ENCODE measurements at places on chromosomes 2 and 18.

GRCh38 chr18:59846814-59847490, 52.8 kb upstream of the PMAIP1 start:
- DNase-seq = no peak

GRCh38 chr2:46413111-46413510, 66.3 kb upstream of the TMEM247 start:
- DNase-seq = no peak

GRCh38 chr2:168470320-168471162, 14.5 kb downstream of the CERS6 start:
- no peak for DNase-seq

DNA sequence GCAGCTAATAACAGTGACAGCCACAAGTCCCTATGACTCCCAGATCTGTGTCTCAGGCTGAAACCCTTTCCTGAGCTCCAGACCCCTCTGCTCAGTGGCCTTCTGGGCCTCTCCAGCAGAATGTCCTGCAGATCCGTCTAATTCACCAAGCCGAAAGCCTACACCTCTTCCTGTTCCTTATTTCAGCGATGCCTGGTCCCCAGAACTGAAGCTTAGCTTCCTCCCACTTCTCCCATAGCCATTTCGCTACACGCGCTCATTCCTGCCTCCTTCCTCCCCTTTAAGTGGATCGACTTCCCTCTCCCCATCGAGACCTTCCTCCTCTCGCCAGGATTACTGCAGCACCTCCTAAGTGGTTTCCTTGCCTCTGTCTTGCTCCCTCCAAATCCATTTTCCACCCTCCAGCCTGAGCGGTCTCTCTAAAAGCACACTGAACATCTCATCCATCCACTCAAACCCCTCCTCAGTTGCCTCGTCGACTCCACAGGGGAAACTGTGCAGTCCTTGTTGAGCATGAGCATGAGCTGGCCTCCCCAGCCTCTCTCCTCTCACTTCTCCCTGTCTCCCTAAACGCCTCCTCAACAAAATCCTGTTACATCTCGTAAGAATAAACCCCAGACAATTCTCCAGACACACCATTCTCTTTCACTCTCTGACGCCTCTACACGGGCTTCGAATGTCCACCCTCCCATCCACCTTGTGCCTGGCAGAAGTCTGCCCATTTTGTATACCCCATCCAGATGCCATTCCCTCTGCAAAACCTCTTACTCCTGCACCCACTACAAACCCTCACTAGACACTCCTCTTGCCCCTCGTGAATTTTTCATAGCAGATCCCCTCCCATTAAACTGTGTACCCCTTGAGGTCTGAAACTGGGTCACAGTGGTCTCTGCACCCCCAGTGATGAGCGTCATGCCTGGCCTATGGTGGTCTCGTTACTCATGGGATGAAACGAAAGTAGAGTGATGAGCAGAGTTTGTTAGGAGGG, 232.6 kb downstream of the ATAD2B start:
- no peak for DNase-seq

DNA sequence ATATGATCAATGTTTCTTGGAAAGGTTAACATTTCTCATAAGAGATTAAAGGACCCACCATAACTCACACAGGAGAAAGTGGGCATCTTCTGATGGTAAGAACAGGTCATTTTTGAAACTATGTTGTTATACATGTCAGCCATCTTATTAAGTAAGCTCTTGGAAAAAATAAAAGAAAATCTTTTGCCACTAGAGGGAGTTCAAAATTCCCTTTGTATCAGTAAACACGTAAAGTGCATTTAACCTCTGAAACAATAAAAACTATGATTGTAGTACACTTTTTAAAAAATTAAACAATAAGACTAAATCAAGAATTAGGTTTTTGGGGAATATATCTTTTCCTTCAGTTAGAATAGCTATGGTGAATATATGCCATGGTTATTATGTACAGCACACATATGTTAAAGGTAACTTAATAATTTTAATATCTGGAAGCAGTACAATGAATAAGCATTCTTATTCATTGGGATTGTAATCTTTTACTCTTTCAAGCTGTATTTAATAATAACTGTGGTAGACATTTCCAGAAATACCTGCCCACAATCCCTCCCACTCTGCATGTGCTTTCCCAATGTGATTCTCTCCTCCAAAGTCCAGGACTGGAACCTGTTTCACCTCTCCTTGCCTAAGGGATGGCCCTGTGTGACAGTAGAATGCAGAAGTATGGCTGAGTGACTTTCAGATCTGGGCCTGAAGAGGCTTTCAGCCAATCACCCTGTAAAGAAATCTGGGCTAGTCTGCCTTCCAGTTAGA, 64.2 kb downstream of the RBMS1 start:
- no peak for DNase-seq

DNA sequence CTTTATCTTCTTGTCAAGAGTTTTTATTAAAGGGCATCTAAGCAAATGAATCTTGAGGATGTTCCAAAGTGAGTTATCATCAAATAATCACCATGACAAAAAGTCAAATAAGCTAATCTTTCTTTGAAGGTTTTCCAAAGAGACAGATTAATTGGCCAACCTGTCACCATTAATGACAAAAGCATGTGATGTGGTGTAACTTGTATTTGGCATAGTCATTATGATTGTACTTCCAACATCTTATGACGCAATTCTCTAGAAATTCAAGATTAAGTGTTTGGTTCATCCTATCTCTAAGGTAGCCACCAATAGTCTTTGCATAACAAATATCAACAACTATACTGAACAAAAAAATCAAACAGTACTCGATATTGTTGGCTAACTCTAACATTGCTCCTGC, 28.6 kb downstream of the RBMS1 start:
- no peak for DNase-seq

GRCh38 chr2:98086491-98087446, at the start of gene VWA3B:
Gene VWA3B (plus strand): TSS chr2:98087167. CDS start chr2:98093093, 5,926 bp downstream.
- DNase-seq = peak; percentile 17

GRCh38 chr2:239269173-239269885, 131.5 kb downstream of the HDAC4 start:
- DNase-seq = no peak

GRCh38 chr2:174560737-174561136, 36.9 kb downstream of the WIPF1 start:
- no peak for DNase-seq

GRCh38 chr2:20677301-20678085, 10.5 kb downstream of the GDF7 start:
- DNase-seq = no peak

GRCh38 chr18:74745633-74746403, 148.1 kb downstream of the ZNF407 start:
- DNase-seq = no peak

- DNase-seq = no peak
Measured at GRCh38 chr2:113370030-113370429, 67.5 kb upstream of the ZNG1B start.

- DNase-seq = peak; percentile 41
Measured at GRCh38 chr2:105329561-105330495, at the start of gene TGFBRAP1. Gene TGFBRAP1 (minus strand): TSS chr2:105329735. CDS start chr2:105308301, 21,434 bp downstream.

GRCh38 chr2:63050334-63051041, at the start of gene OTX1:
Gene OTX1 (plus strand): TSS chr2:63050830. CDS start chr2:63052991, 2,161 bp downstream.
- no peak for DNase-seq

DNA sequence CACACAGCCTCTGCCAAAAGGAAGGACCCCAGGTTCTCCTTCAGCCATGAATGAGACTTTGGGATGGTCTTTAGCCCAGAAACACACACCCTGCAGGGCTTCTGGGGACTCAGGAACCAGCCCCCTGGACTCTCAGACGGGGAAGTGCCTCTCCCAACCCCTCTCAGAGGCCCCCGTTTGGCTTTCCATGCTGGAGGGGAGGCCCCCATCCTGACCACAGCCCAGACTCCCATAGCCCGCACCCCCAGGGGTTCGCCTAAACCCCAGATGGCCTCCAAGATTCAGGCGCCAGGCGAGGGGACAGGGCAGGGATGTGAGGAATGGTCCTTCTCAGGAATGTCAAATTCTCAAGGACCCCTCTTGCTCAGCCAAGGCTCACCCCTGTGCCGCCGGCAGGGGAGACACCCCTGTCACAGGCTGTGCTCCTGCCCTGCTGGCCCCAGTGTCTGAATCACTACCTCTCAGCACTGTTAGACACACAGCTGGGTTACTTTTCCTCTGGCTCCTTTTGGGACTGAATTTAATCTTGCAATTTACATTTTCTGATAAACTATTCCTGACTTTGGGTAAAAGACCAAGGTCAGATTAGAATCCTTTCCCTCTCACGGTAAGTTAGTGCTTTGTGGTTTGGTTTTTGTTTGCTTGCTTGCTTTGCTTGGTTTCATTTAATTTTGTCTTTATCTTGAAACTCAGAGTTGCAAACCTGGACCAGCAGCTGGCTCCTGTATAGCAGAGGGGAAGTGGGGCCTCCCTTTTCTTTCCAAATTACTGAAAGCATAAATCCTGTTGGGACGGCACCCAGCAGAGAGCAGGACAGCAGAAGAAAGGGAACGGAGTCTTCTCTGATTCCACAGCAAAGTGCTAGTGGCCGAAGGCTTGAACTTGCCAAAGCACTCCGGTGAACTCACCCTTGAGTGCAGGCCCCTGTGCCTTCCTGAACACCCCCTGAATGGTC, 198.9 kb upstream of the RAB6C start:
- no peak for DNase-seq

- no peak for DNase-seq
Measured at GRCh38 chr2:150110548-150110947, 376.9 kb downstream of the RND3 start.

- no peak for DNase-seq
Measured at GRCh38 chr18:38023871-38024270, 458.3 kb upstream of the CELF4 start.

Measured in stimulated activated CD4-positive, alpha-beta T cell treated with anti-CD3 and anti-CD28 coated beads, TNF-alpha, amount 100 ng/mL, for 1 hour (primary cell).